ENCODE measurements at places on chromosomes 2 and 18. TPM values are rescaled to one million over a fixed set of nuclear protein-coding genes. Genes with fewer than 3 reads are reported as not detected.

Gene SLC5A7
- not detected for total RNA-seq

Gene COL4A3
- total RNA-seq: not detected

Gene CPS1
- 0.53 TPM for total RNA-seq

Gene TXNDC2
- total RNA-seq: not detected

Gene BOLL
- not detected for total RNA-seq

Gene CXCR4
- 211 TPM for total RNA-seq

Gene DLGAP1
- total RNA-seq: 1.6 TPM

Gene SP140
- total RNA-seq: 0.10 TPM

Gene KLHL41
- total RNA-seq: 0.87 TPM

Gene RAB6C
- total RNA-seq: not detected

Gene ARHGAP25
- total RNA-seq: 24.9 TPM

Gene NAT8
- total RNA-seq: not detected

Gene PTPN2
- 21.8 TPM for total RNA-seq

Gene TWIST2
- 7.2 TPM for total RNA-seq

Gene IL1R1
- total RNA-seq: 14.6 TPM

Gene ERMN
- total RNA-seq: not detected

Gene MOB1A
- 112 TPM for total RNA-seq

Gene GPR55
- total RNA-seq: not detected

Gene SERPINB10
- not detected for total RNA-seq

Gene OTOS
- total RNA-seq: not detected

Gene KIAA2012
- total RNA-seq: not detected

Gene AOX1
- 3.8 TPM for total RNA-seq

Gene TMSB10
- 9,445 TPM for total RNA-seq

Gene FAHD2B
- 3.6 TPM for total RNA-seq

Gene PPP1R1C
- 0.93 TPM for total RNA-seq
